ENCODE measurements at places on chromosomes 4 and X. TPM values are rescaled to one million over a fixed set of nuclear protein-coding genes. Genes with fewer than 3 reads are reported as not detected.

- peaks cover 12% of the 10 kb centered on the region for H3K27me3 ChIP-seq
- peaks cover 18% of the 10 kb centered on the region for H3K36me3 ChIP-seq
- H3K4me3 ChIP-seq, result no peak overlapping the region
- no peaks in the 10 kb centered on the region for H3K4me1 ChIP-seq
- no peak for DNase-seq
Observed at GRCh38 chrX:20019672-20020365, 29.0 kb upstream of the BCLAF3 start.

DNA sequence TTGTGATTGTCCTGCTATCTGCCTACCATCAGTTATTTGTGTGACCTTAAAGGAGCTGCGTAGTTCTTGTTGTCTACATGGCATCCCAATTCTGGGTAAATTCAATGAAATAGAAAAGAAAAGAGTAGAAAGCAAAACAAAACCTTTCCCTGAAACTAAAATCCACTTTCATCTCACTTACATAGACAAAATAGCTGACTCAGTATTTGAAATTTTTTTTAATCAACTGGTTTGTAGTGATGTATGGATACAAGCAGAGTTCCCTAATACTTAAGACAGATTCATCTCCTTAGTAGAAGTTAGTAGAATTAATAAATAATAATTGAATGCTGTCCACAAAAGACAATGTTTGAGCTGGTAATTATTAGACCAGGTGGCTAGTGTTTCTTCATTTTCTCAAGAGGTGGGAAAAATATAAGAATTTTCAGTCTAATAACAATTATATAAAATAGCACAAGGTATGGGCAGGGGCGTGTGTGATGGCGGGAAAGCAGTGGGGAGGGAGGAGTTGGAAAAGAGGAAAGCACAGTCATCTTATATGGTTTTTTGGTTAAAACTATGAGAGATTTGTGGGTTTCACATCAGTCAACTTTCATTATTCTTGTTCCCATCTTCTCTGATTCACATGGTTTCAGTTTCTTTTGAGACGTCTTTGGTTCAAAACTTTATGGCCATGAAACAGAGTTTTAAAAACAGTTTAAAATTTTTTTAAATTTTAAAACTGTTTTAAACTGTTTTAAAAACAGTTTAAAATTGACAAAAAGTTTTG is 275.2 kb downstream of the SPRY1 start:
- H3K4me3 ChIP-seq, result no peak overlapping the region
- no peak overlapping the region for H3K27ac ChIP-seq
- H3K36me3 ChIP-seq, result peaks cover 7% of the 10 kb centered on the region
- no peak for DNase-seq
- H3K27me3 ChIP-seq, result no peaks in the 10 kb centered on the region
- peaks cover 41% of the 10 kb centered on the region for H3K4me1 ChIP-seq

DNA sequence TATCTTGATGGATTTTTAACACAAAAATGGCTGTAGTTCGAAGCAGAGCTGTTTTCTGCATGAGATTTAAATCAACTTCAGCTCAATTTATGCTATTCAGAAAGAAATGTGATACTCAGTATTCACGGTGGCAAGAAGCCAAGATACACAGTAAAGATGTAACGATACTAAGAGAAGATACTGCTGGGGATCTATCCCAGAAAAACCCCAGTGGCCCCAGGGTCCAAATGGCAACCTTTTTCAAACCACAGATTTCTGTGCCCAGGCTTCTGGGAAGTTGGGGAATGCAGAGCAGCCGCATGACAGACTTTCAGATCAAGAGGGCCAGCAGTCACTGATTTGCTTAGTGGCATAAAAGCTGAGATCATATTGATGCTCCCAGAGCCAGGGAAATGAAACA is 353.9 kb downstream of the AFF2 start:
- no peak overlapping the region for H3K4me3 ChIP-seq
- H3K27ac ChIP-seq, result no peak overlapping the region
- H3K4me1 ChIP-seq, result no peaks in the 10 kb centered on the region
- DNase-seq, result no peak
- H3K36me3 ChIP-seq, result no peaks in the 10 kb centered on the region

- no peak overlapping the region for H3K27ac ChIP-seq
- no peak overlapping the region for H3K4me3 ChIP-seq
- DNase-seq, result no peak
Observed at GRCh38 chr4:123298261-123298660, 98.3 kb upstream of the SPRY1 start.

- DNase-seq, result no peak
- no peaks in the 10 kb centered on the region for H3K27me3 ChIP-seq
- no peak within 1 kb of the TSS for H3K27ac ChIP-seq
- no peaks in the 10 kb centered on the region for H3K36me3 ChIP-seq
- H3K4me1 ChIP-seq, result no peaks in the 10 kb centered on the region
- H3K4me3 ChIP-seq, result no peak within 1 kb of the TSS
Observed at GRCh38 chrX:78945186-78945912, at the start of gene P2RY10. Gene P2RY10, plus strand, starts transcription at chrX:78945391. Its CDS starts 15,130 bp downstream, at chrX:78960521.

DNA sequence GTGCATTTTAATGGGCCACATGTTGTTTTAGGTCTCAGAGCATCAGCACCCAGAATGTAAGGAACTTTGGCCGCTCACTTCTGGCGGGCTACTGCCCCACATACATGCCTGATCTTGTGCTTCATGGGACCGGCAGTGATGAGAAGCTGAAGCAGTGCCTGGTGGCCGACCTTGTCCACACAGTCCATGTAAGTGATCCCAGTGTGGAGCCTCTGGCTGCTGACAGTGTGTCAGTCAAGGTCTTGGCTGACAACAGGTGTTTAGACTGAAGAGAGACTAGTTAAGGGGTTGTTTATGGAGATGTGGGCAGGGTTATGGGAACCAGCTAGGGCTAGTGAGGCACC is 101.4 kb downstream of the FNIP2 start:
- H3K4me3 ChIP-seq, result no peak overlapping the region
- H3K27me3 ChIP-seq, result peaks cover 3% of the 10 kb centered on the region
- DNase-seq, result no peak
- no peak overlapping the region for H3K27ac ChIP-seq
- H3K36me3 ChIP-seq, result peaks cover 31% of the 10 kb centered on the region

DNA sequence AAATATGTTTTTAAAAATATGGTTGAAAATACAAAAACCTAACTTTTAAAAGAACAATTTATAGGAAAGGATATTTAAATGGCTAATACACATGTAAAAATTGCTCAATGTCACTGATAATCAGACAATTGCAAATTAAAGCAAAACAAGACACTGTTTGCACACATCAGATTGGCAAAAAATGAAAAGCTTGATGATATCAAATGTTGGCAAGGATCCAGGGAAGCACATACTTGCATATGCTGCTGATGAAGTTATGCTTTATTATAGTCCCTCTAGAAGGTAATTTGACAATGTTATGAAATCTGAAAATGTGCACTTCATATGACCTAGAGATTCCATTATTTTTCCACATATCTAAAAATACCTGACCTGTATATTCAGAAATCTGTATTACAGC is 45.7 kb upstream of the EPGN start:
- no peak overlapping the region for H3K4me3 ChIP-seq
- no peak overlapping the region for H3K27ac ChIP-seq
- H3K27me3 ChIP-seq, result no peaks in the 10 kb centered on the region
- H3K4me1 ChIP-seq, result peaks cover 25% of the 10 kb centered on the region

GRCh38 chr4:126715067-126715466 is 917.7 kb upstream of the INTU start:
- H3K27me3 ChIP-seq, result no peaks in the 10 kb centered on the region
- H3K27ac ChIP-seq, result no peak overlapping the region
- peaks cover 14% of the 10 kb centered on the region for H3K4me1 ChIP-seq
- H3K36me3 ChIP-seq, result no peaks in the 10 kb centered on the region
- no peak for DNase-seq

DNA sequence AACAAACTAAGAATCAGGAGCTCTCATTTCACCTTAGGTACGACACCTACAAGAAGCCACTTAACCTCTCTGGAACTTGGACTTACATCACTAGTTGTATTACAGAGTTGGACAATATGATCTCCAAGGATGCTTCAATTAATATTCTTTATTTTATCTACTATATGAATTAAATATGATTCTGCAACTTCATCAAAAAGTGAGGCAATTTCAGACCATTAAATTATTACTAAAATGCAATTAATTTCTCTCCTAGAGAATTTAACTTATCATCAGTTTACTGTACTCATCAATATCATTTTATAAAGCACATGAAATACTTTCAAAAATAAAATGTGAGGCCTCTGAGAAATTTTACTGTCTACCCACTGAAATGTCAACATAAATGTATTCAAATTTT is 33.9 kb downstream of the SLC39A8 start:
- DNase-seq, result no peak
- no peaks in the 10 kb centered on the region for H3K36me3 ChIP-seq
- H3K4me3 ChIP-seq, result no peak overlapping the region
- no peaks in the 10 kb centered on the region for H3K4me1 ChIP-seq

GRCh38 chr4:181224852-181225251 is 1018.4 kb upstream of the TENM3 start:
- H3K36me3 ChIP-seq, result no peaks in the 10 kb centered on the region
- H3K4me3 ChIP-seq, result no peak overlapping the region
- H3K27ac ChIP-seq, result no peak overlapping the region

DNA sequence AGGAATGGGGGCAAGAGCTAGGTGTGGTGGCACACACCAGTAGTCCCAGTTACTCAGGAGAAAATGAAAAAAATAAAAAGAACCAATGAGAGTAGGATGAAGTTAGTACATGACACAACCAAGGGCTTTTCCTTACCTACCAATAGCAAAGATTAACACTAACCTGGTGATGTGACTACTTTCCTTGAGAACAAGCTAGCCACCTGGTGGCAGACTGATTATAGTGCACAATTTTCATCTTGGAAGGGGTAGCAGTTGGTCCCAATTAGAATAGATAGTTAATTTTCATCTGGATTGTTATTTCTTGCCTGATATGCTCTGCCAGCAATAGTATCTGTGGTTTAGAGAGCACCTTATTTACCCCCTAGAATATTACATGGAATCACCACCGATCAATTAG is 1216.8 kb upstream of the PABPC4L start:
- no peaks in the 10 kb centered on the region for H3K36me3 ChIP-seq
- H3K4me1 ChIP-seq, result no peaks in the 10 kb centered on the region
- no peak overlapping the region for H3K4me3 ChIP-seq
- H3K27ac ChIP-seq, result no peak overlapping the region
- H3K27me3 ChIP-seq, result no peaks in the 10 kb centered on the region
- DNase-seq, result peak; percentile 19

GRCh38 chr4:99047710-99048109 is 40.9 kb downstream of the ADH5 start:
- H3K4me3 ChIP-seq, result no peak overlapping the region
- no peak overlapping the region for H3K27ac ChIP-seq
- peaks cover 7% of the 10 kb centered on the region for H3K4me1 ChIP-seq
- H3K36me3 ChIP-seq, result peaks cover 50% of the 10 kb centered on the region
- H3K27me3 ChIP-seq, result peaks cover 2% of the 10 kb centered on the region

DNA sequence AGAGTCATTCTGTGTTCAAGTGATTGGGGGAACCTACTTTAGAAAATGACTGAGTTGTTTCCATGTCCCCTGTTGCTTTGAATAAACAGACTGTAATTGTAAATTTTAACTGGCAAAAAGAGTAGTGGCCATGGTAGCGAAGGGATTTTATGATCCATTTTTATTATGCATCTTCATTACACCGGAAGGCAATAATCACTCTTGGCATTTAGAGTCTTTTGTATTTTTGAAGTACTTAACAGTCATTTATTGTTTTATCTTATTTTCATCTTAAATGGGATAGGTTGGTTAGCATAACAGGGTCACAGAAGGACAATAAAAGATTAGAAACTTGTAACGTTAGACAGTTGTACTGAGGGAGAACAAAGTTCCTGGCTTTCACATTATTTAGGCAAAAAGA is 11.0 kb upstream of the OTC start:
- H3K4me1 ChIP-seq, result no peaks in the 10 kb centered on the region
- no peaks in the 10 kb centered on the region for H3K36me3 ChIP-seq
- H3K27ac ChIP-seq, result no peak overlapping the region
- H3K27me3 ChIP-seq, result peaks cover 2% of the 10 kb centered on the region
- DNase-seq, result no peak

- no peaks in the 10 kb centered on the region for H3K27me3 ChIP-seq
- H3K4me3 ChIP-seq, result no peak overlapping the region
- H3K27ac ChIP-seq, result no peak overlapping the region
- no peaks in the 10 kb centered on the region for H3K36me3 ChIP-seq
Observed at GRCh38 chrX:98480606-98481005, 1596.9 kb downstream of the RPA4 start.

DNA sequence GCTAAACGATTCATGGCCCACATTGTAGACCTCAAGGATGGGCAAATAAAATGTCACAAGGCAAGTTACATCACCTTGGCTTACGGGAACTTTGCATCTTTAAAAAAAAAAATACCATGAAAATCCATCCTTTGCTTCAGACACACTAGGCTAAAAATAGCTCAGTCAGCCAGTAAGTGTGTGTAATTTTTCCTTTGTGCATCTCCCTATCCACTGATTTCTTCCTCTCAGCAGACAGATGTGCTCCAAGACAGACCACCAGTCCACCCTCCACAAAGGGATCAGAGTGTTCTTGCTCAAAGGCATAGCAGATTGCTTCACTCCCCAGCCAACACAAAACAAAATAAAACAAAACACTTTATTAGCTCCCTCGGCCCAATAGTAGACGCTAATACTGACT is 14.6 kb downstream of the LDB2 start:
- peaks cover 76% of the 10 kb centered on the region for H3K36me3 ChIP-seq
- no peak overlapping the region for H3K4me3 ChIP-seq
- H3K27me3 ChIP-seq, result no peaks in the 10 kb centered on the region
- H3K27ac ChIP-seq, result no peak overlapping the region

- peaks cover 2% of the 10 kb centered on the region for H3K27me3 ChIP-seq
- no peak for DNase-seq
- H3K4me3 ChIP-seq, result no peak overlapping the region
- no peak overlapping the region for H3K27ac ChIP-seq
Observed at GRCh38 chrX:118251271-118251670, 94.6 kb upstream of the WDR44 start.

DNA sequence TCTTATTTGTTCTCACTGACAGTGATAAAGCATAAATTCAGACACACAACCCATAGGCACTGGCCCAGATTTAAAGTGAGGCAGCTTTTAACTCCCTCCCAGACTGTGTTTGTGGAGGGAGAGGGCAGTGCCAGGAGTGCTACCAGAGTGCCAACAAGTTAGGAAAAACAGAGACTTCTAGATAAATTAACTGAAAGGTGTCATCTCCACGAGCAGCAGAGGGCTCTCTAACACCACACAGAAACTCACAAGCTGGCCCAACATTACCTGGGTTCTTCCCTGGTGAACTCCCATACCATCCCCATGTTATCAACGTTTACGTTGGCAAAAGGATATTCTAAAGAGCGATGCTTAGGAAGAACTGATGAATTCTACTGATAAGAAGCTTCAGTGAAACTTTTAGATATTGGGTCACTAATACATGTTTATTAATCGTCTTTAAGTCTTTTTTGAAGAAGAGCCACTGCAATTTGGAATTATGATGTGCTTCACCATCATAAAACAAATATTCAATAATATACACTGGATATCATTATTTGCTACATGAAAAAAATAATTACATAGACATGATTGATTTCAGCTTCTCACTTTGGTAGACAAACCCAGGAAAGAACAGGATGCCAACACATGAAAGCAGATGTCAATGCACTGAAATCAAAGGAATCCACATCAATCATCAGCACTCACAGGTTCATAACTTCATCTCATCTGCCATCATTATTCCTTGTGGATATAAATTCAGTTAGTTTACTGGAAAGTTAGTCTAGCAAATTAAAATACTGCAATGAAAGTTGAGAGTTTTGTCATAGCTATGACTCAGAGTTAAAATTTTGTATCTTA is 121.2 kb upstream of the NAP1L5 start:
- H3K27ac ChIP-seq, result peak overlapping the region; percentile 46
- H3K4me3 ChIP-seq, result no peak overlapping the region
- no peaks in the 10 kb centered on the region for H3K27me3 ChIP-seq
- H3K4me1 ChIP-seq, result peaks cover 53% of the 10 kb centered on the region
- no peaks in the 10 kb centered on the region for H3K36me3 ChIP-seq
- DNase-seq, result peak; percentile 28

The STK32B gene
- 0.33 TPM for total RNA-seq

The PAGE4 gene
- not detected for total RNA-seq

The OPN1MW2 gene
- not detected for total RNA-seq

The SPON2 gene
- 17.5 TPM for total RNA-seq

The HGFAC gene
- not detected for total RNA-seq

The IL2 gene
- total RNA-seq, result not detected

The CTBP1 gene
- total RNA-seq, result 112 TPM
